ENCODE measurements at places on chromosomes 3 and 15.

- DNase-seq = no peak
Measured at GRCh38 chr15:39128746-39129145, 452.1 kb upstream of the THBS1 start.

DNA sequence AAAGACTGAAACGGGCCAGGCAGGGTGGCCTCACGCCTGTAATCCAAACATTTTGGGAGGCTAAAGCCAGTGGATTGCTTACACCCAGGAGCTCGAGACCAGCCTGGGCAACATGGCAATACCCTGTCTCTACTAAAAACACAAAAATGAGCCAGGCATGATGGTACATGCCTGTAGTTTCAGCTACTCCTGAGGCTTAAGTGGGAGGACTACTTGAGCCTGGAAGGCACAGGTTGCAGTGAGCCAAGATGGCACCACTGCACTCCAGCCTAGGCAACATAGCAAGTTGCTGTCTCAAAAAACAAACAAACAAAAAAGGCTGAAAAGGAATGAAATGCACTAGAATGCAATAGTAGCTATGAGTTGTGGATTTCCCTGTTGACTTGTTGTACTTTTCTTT is 94.7 kb downstream of the STAG1 start:
- DNase-seq = no peak

- DNase-seq = no peak
Measured at GRCh38 chr3:146491303-146491702, 21.9 kb upstream of the PLSCR2 start.

DNA sequence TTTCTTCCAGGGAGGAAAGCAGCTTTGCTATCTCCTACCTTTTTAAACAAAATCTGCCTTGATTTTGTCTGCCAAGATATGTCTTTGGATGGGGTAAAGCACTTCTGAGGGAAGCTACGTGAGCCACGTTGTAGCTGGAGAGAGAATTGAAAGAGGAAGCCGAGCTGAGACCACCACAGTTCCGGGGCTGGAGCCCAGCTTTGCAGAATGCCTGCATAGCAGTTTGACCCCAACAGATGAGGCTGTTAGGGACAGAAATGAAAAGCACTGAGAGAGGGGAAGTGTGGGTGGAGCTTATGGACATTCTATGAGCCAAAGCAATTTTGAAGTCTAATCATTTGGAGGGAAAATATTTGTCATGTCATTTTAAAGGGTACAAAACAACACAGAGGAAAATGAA is 45.4 kb downstream of the LIPC start:
- no peak for DNase-seq

GRCh38 chr15:49741712-49742111 is 120.9 kb downstream of the DTWD1 start:
- DNase-seq = no peak

DNA sequence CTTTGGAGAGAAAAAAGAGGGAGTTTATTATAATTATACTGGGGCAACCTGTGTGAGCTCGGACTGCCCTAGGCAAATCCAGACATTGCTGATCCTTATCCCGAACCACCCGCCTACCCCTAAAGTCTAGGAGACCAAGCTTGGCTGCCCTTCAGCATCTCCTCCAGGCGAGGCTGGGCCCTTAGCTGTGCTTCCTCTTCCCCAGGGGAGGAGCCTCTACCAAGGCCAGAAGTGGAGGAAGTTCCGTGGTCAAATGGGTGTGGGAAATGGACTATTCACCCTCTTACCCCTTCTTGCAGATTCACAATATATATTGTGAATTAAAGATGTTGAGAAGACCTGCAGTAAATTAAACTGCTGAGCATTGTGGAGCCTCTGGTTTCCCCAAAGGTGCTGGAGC is 158.3 kb upstream of the HES1 start:
- no peak for DNase-seq

GRCh38 chr3:18062657-18063025 is 320.2 kb upstream of the TBC1D5 start:
- DNase-seq = no peak

GRCh38 chr3:138817695-138818094 is 17.0 kb downstream of the PIK3CB start:
- no peak for DNase-seq

DNA sequence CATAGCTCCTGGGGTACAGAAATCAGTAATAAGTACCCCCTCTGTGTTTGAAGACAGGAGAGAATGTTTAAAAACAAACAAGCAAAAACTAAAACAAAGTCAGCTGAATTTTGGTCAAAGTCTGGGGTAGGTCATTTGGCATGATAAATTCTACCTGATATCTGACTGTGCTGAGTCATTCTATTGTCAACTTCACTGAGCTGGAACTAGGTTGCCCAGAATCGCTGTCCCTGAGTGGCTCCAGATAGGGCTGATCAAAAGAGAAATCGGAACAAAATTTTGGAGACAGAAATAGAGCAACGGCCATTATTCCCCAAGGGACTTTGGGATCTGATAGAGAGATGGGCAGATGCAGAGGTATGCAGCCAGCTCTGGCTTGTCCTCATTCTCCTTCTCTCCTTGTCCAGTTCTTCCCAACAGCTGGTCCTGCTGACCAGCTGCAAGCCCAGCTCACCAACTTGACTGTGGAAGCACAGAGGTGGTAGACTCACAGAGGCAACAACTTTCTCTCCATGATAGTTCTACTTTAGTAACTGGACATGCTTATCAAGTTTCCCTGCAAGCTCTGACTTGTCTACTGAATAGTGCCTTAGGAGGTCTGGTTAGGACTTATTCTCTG is 57.3 kb upstream of the MYRIP start:
- no peak for DNase-seq

GRCh38 chr3:66858656-66859381 is 139.3 kb upstream of the KBTBD8 start:
- no peak for DNase-seq

GRCh38 chr3:161576311-161576710 is 79.7 kb downstream of the OTOL1 start:
- no peak for DNase-seq

- no peak for DNase-seq
Measured at GRCh38 chr3:177055605-177056571, 141.4 kb downstream of the TBL1XR1 start.

DNA sequence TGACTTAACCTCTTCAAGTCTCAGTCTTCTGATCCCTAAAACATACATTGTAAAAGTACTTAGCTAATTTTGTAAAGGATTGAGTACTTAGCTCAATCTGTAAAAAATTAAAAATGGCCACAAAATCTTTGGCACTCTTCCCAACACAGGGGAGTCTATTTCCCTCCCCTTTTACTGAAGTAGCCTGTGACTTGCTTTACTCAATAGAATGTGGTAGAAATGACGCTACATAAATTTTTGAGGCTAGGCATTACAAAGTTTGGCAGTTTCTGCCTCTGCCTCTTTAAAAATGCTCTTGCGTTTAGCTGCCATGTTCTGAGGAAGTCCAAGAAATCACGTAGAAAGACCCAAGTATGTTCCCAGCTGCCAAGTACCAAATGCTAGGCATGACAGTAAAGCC is 80.2 kb downstream of the CBLB start:
- no peak for DNase-seq

DNA sequence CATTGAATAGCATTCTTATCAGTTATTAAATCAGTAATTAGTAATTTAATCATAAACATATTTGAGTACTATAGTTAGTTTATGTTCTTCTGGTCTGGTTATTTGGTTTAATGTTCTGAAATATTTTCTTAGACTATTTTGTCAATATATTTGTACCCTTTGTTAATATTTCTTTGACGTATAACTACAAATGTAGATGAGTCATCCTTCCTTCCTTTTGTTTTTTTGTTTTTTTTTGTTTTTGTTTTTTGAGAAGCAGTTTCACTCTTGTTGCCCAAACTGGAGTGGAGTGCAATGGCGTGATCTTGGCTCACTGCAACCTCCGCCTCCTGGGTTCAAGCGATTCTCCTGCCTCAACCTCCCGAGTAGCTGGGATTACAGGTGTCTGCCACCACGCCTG is 17.4 kb upstream of the EIF3J start:
- no peak for DNase-seq

- no peak for DNase-seq
Measured at GRCh38 chr3:58111513-58112184, 99.1 kb downstream of the DNASE1L3 start.

DNA sequence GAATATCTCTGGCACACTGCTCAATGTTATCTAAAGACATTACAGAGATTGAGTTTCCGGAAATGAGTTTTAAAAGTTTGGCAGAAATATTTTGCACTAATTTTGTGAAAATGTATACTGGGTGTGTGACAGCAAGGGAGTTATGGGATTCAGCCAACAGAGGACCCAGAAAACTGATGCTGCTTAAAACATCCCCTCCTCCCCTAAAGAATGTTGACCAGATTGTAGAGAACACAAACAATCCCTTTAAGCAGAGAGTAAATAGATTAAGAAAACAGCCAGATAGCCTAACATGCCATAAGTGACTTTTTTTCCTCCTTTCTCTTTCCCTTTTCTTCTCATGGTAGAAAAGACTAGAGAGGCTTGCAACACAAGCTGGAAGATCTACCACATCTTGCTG is 928.0 kb upstream of the ALCAM start:
- no peak for DNase-seq

DNA sequence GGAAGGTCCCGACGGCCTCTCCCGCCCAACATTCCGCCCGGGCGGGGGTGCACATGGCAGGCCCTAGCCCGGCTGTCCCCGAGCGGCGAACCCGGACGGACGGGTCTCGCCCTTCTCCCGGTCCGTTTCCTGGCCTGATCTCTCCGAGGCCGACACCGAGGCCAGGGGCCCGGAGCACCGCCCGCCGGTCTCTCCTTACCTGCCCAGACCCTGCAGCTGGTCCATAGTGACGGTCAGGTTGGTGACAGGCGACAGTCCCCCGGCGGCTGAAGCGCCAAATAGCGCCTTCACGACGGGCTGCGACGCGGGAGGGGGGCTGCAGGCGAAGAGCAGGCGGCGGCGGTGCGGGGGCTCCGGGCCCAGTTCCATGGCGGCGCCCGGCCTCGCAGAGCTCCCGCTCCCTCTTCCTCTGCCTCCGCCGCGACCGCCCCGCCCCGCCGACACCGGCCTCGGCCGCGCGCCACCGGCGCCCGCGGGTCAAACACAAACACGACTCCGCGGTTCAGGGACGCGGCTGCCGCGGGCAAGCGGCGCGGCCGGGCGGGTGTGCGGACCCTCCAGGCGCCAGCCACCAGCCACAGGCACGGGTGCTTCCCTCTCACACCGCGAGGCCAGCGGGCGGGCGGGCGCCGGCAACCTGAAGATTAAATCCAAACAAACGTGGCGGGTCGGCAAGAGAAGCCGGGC is 495 bp downstream of the CDC25A start:
- DNase-seq = no peak

DNA sequence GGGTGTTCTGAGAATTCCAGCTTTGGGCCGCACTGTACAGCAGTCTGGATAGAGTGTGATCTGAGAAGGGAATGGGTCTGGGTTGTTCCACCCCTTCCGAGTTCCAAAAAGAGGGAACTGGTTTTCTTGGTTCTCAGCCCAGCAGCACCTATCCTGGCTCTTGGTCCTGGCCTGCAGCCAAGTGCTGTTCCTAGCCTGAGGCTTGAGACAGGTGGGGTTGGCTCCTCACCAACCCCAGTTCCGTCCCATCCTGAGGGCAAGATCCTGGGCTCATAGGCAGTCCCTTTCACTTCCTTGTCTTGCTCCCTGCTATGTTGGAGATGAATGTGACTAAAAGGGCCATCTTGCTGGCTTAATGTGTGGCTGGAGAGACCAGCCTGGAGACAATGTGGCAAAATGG is 15.2 kb downstream of the IVD start:
- no peak for DNase-seq

- no peak for DNase-seq
Measured at GRCh38 chr3:65595222-65596028, 443.3 kb downstream of the MAGI1 start.

DNA sequence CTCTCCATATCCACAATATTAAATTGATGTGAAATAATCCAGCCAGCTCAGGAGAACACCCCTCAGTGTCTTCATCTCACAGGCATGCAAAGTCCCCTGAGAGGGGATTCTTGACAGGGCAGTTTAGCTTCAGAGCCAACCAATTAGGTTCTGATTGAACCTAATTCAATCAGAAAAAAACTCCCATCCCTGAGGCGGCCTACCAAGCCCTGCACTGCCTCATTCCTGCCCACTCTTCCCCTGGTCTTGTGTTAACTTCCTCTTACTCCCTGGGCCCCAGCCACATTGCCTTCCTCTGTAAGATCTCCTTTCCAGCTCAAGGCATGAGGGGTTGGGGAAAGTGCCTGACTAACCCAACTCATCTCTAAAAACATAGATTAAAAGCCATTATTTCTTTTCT is 46.1 kb downstream of the FRMD4B start:
- no peak for DNase-seq

- DNase-seq = no peak
Measured at GRCh38 chr3:53812434-53812833, 33.8 kb downstream of the CHDH start.

GRCh38 chr15:48422401-48422800 is 91.2 kb downstream of the DUT start:
- no peak for DNase-seq

All from hematopoietic multipotent progenitor cell treated with erythropoietin and hydrocortisone succinate and interleukin-3 and kit ligand, for 17 days (in vitro differentiated cells).